ENCODE measurements at places on chromosomes 12 and 14.

- no peak for DNase-seq
Measured at GRCh38 chr14:63764103-63764502, 36.2 kb upstream of the SGPP1 start.

- peak; percentile 46 for DNase-seq
Measured at GRCh38 chr12:123973552-123974341, 732 bp downstream of the ZNF664 start.

DNA sequence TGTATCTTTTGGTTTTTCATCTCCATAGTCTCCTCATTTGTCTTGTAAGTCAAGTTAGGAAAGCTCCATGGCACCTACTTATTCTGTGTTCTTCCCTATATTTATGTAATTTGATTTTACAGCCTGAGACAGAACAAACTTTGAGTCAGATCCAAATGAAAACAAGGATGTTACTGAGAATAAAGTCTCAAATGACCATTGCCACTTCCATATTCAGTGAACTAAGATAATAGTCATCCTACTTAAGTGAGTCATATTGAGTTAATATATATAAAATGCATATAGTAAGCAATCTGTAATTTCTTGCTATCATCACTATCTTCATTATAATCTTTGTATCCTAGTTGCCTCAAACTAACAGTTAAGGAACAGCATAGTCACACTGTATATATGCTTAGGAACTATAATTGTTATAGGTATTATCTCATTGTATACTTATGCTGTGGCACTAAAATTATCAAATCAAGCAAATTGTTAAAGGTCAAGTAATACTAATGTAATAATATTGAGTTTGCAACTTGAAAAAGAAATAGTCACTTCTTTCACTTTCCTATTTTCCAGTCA is 30.8 kb downstream of the TMTC3 start:
- DNase-seq: no peak

DNA sequence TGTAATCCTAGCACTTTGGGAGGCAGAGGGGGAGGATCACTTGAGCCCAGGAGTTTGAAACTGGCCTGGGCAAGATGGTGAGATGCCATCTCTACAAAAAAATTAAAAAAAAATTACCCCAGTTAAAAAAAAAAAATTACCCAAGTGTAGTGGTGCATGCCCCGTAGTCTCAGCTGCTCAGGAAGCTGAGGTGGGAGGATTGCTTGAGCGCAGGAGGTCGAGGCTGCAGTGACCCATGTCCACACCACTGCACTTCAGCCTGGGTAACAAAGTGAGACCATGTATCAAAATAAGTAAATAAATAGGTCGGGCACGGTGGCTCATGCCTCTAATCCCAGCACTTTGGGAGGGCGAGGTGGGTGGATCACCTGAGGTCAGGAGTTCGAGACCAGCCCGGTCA is 128.8 kb downstream of the VRK1 start:
- no peak for DNase-seq

- DNase-seq: no peak
Measured at GRCh38 chr12:49916129-49916919, 12.6 kb upstream of the FAIM2 start.

DNA sequence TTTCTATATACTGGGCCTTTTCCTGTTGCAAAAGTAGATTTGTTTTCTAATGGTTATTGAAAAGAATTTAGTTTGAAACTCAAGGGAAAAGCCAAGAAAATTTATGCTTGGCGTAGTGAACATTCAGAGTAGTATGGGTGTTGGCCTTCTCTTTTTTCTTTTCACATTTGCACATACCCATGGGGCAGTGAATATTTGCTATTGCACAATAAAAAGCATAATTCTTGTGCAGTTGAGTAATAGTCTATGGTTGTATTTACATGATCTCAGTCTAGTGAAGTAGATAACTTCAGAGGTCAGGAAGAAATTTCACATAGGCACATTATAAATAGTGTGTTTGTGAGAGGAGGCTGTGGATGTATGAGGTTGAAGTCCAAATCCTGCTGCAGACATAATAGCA is 158.1 kb downstream of the FLRT2 start:
- DNase-seq: no peak

GRCh38 chr14:35243956-35244355 is 48.2 kb upstream of the PSMA6 start:
- no peak for DNase-seq

- DNase-seq: no peak
Measured at GRCh38 chr14:93929048-93929535, 1.9 kb downstream of the FAM181A start.

DNA sequence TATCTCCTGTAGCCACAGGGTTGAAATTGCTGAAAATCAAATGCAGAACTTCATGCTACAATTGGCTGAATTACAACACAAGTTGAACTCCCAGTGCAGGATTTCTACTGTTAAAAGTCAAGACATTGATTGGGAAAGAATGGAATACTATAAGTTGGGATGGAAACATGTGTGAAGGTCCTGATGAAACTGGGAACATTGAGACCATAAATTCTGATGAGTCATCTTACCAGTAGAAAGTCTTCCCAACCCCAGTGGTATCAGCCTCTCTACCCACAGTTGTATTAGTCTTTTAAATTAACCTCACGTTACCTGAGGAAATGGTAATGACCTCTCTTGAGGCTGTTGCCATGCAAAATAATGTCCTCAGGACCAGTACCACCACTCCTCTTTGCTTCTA is 27.4 kb upstream of the DYRK2 start:
- no peak for DNase-seq

DNA sequence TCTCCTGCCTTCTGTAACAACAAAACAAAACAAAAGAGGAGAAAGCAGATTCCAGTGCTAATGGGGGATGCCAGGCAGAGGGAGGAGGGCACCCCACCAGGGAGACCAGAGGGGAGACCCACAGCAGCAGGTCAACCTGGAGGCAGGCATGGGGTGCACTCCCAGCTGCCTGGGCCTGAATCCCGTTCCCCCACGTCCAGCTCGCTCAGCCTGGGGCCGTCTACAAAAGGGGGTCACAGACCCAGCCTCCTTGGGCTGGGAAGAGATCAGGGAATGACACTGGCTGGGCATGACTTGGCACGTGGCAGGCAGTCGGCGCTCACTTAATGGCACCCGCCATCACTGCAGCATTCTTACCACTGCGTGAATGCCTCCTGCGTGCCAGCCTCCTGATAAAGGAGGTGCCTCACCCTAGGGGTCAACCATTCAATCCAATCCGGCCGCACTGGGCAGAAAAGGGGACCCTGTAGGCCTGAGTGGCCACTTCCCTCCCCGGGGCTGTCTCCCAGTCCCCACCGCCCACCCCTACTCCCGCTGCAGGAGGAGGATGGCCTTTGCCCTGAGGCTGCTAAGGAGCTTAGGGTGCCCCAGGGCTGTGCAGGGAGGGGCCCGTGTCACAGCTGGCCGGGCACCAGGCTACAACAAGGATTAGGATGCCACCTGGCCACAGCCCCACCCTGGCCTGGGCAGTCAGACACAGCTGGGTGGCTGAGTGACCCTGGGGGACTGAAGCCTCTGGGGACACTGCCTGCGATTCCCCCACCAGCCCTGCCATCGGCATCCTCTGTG is 87.5 kb downstream of the NCOR2 start:
- DNase-seq: no peak

GRCh38 chr12:98002887-98003493 is 512.4 kb upstream of the TMPO start:
- DNase-seq: no peak

DNA sequence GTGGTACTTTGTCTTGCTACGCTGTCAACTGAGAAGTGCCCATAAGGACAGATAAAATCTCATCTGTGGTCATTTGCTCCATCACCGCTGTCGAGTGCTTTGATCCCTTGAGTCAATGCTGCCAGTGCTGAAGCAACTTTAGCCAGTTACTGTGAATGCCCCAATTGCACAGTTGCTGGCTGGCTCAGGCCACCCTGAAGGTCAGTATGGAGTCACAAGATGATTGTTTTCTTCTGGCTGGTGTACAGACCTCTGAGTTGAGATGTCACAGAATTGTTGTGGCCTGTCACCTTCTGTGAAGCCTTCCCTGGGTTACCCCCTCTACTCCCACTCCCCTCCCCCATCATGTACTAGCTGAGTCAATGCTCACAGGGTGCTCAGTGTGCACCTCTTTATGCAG is 92.9 kb downstream of the PELI2 start:
- DNase-seq: no peak

GRCh38 chr12:13744561-13744960 is 236.8 kb downstream of the GRIN2B start:
- no peak for DNase-seq

GRCh38 chr14:100078997-100079725 is 13.9 kb downstream of the EVL start:
- DNase-seq: no peak

DNA sequence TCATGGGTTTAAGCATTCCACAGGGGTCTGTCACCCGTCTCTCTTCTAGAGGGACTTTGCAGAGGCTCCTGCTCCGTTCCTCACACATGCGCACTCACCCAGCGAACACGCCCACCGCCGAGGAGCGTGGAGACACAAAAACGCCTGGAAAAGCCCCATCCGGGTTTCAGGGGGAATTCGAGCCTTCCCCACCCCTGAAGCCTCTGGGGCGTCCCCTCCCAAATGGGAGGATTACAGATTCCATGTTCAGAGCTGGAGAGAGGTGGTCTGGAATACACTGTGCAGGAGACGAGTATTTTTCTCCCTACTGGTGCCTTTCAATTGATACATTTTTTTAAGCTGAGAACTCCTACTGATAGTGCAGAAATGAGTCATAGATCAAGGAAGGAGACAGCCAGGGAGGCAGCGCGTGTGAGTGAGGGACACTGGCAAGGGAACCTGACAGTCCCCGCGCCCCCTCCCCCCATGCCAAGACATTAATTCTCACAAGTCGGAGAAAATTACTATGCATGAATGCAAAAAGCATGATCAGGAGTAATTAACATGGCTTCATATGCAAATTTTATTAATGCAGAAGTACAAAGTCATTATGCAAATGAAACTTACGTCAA is 36.9 kb downstream of the BCL11B start:
- DNase-seq: no peak

DNA sequence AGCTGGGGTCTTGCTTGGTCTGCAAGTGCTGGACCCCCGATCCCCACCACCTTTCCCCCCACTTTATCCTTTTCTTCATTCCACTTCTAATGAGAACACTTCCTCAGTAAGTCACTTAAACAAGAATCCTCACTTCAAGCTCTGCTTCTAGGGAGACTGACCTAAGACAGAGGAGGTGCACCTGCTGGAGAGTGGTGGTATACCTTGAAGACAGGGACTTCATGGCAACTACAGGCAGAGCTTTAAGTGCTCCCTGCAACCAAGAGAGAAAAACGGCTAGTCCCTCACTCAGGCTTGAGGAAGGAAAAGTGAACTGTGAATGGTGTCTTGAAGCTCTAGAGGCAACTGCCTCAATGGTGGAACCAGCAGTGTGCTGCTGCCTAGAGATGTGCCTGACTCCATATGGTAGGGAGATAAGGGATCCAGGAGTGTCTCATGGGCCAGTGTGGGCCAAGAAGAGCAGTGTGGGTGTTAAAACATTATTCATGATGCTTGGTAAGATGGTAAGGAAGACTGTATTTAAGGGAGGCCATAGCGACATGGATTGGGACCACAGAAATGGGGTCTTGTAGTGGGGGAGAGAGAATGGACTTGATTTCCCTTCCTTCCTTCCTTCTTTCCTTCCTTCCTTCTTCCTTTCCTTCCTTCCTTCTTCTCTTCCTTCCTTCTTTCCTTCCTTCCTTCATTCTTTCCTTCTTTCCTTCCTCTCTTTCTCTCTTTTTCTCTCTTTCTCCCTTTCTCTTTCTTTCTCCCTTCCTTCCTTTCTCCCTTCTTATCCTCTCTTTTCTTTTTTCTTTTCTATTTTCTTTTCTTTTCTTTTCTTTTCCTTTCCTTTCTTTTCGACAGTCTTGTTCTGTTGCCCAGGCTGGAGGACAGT is 96.2 kb upstream of the NAP1L1 start:
- no peak for DNase-seq

- DNase-seq: no peak
Measured at GRCh38 chr12:129467726-129468125, 436.1 kb downstream of the TMEM132D start.
